SW 1271 (cell line): ENCODE measurements at places on chromosomes 11 and 22.

DNA sequence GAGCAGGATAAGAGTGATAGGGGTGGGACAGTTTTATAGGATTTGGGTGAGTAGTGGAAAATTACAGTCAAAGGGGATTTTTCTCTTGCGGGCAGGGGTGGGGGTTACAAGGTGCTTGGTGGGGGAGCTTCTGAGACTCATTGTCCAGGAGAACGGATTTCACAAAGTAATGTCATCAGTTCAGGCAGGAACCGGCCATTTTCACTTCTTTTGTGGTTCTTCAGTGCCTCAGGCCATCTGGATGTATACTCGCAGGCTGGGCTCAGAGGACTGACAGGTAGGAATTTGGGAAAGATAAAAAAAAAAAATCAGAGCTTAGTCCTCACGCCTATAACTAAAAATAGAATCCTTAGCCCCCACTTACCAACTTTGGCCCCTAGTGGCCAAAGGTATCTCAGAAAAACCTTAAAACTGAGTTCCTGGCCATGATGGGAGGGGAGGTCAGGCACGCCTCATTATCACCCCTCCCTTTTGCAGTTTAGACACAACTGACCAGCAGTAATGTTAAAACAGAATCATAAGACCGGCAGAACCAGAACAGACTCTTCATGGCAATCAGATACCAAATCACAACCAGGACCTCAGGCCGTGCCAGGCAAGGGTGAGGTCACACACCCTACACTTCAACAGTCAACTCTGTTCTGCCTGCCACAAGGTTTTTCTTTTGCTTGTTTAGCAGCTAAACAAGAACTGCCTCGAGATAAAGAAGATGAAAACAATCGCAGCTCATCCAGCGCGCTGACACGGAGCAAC is 8.9 kb upstream of the APOBEC3G start:
- no peak for DNase-seq

- no peak for DNase-seq
Observed at GRCh38 chr11:129592191-129592590, 216.5 kb downstream of the BARX2 start.

GRCh38 chr22:28410050-28410816 is 269.4 kb downstream of the TTC28 start:
- DNase-seq, result no peak

DNA sequence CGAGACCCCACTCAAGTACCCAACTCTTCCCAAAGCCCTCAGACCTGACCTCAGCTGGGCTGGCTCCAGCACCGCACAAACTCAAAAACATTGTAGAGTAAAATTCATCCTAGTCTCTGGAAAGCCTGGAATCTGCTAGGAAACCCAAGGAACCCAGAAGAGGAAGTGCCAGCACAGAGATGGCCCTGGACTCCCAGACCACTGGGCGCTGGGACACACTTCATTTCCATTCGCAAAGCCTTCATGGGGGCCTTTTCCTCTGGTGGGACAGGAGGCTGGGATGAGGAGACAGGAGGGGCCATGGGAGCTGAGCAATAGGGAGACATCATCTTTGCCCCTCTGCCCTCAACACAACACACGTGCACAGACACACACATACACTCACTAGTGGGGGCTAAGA is 30.8 kb downstream of the ARRB1 start:
- DNase-seq, result no peak

GRCh38 chr11:86255896-86256295 is 11.3 kb downstream of the EED start:
- DNase-seq, result no peak

- DNase-seq, result no peak
Observed at GRCh38 chr22:42443240-42444076, 11.3 kb upstream of the NFAM1 start.

DNA sequence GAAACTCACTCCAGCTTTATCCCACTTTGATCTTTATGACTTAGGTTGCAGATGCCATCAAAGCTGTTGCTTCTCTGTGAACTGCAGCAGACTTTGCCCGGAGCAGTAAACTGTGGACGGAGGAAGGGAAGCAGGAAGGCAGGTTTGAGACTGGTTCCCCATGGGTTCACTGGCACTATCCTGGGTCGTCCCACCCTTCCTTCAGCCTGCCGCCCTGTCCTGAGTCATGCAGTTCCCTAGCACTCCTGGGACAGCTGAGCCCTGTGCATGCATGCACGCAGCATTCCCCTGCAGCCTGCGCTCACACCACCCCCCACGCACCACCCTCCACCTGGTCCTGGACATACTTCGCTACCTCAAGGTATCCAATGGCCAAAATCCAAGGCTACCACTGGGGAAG is 23.5 kb upstream of the P2RY2 start:
- DNase-seq, result no peak

DNA sequence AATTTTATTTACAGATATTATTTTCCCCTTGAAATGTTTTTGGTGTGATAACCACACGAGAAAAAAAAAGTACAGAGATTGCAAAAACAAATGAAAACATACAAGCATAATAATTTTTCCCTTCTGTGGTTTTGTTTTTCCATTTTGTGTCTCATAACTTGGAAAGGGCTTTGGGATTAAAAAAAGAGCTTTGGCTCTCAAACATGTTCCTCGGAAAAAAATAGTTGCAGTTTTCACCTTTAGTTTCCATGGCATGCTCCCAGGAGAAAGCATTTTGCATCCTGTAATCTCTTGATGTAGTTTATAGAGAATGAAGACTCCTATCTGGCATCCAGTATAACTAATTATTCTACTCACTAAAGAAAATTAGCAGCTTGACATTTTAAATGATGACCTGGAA is 362.1 kb upstream of the PDGFD start:
- DNase-seq, result no peak

- no peak for DNase-seq
Observed at GRCh38 chr11:60978546-60979380, 7.3 kb downstream of the CD6 start.

DNA sequence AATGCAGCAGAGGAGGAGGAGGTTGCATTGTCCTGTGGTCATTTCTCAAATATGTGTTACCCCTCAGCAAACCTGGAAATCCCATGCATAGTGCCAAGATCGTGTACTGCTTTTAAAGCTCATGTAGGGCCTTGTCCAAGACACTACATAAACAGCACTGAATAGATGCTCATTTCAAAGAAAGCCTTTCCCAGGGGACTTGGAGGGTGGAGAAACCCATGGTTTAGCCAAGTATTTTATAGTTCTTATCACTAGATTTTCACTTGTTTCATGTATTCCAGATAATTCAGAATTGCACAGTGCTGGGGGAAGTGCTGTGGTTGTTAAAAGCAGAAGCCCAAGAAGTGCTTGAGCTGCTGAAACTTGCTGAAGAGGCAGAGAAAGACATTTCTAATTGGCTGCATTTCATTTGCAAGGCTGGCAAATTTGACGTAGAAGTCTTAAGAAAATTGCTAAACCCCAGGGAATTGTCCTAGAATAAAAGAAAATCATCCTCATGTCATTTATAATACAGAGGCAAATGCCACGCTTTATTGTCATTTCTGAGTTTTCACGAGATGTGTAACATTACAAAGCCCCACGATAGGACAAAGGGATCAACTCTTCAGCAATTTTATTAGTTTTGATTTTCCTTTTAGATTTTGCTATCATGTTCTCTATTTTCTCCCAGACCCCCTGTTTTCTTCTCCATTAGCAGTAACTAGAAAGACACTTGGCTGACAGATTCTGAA is 20.1 kb downstream of the CSRP3 start:
- no peak for DNase-seq

DNA sequence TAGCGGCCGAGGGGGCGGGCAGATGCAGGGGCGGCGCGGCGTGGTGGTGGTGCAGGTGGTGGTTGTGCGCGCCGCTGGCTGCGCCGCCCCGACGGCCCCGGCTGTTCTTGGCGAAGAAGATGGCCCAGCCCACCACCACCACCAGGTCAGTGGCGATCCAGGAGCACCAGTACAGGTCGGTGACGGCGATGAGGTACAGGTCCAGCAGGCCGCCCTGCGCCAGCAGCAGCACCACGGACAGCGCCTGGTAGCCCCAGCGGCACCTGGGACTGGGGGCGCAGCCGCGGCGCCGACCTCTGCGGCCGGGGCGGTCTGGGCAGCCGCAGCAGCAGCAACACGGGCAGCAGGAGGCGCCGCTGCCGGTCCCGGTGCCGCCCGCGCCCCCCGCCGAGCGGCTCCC is 879 bp downstream of the TMEM121B start:
- no peak for DNase-seq

GRCh38 chr22:23686416-23687024 is 4.3 kb upstream of the RGL4 start:
- DNase-seq, result no peak

DNA sequence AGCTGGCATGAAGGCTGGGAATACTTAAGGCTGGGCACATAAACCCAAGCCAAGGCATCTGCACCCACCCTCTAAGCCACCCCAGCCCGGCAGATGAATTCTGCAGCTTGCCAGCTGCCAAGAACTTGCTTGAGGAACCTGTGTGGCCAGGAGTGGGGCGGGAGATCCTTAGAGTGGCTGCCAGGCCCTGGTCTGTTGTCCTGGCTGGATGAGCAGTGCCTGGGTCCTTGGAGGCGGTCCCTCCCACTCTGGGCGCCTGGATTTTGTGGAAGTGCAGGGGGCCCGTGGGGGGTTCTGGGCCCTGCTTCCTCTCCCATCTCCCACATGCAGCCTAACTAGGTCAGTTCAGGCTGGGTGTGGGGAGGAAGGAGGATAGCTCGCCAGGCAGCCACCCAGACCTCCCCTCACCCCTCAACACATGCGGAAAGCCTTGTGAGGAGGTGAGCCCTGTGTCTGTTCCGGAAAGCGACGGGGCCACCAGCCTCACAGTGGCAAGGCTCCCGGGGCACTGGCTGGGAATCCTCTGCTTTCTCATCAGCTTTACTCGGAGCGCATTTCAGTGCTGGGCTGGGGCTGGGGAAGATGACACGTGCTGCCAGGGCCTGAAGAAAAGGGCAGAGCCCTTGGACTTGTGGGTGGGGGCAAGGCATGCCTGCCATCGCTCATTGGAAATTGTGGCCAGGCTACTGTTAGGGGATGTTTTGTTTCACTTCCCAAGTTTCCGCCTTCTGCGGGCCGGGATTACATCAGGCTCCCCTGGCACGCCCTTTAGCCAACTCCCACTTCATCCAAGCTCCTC is 8.4 kb downstream of the DAGLA start:
- no peak for DNase-seq

- DNase-seq, result no peak
Observed at GRCh38 chr11:78615724-78616123, 41.1 kb upstream of the NARS2 start.

DNA sequence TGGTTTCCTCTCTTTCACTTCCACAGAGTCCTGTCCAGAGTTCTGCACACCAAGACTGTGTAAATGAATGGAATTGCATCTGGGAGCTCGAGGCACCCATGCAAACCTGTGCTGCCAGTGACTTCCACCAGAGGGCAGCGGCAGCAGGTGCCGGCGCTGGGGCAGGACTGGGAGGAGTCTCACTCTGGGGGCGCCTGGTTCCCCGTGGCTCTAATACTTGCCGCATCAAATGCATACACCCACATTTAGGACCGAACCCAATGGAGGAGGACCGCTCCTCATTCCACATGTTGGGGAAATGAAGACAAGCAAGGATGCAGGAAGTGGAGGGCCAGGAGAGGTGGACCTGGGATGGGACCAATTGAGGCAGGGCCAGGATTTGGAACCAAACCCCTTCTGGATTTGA is 1.1 kb upstream of the CD6 start:
- no peak for DNase-seq

DNA sequence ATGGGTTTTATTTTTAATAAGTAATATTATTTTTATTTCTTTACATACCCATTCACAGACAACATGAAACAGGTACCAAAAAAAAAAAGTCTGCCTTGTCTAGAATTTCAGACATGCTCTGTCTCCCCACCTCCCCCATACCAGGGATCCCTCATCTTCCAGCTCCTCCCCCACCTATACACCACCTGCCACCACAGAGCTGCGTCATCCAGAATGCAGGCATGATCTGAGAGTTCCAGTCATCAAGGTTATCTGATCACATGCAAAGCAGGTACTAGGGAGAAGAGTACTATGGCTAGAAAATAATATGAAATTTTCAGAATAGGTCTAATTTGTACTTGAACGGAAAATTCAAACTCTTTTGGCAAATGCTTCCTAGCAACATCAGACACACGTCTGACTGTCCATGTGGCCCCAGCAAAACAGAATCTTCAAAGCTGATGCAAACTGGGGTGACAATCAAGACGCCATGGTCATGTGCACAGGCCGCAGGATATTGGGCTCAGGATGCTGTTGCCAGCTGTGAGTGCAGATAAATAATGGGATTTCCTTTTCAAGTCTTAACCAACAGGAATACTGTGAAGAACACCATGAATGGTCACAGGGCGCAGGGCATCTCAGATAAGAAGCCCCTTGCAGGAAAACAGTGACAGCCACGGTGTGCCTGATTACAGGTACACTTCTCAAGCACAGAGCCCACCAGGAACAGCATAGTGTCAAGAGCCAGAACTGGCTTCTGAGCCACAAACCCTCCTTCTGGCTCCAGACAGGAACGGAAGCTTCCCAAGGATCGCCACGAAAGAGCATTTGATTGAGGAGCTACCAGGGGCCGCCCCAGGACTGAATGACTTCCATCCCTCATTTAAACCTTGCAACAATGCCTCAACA is 169.5 kb downstream of the EFCAB6 start:
- DNase-seq, result no peak

DNA sequence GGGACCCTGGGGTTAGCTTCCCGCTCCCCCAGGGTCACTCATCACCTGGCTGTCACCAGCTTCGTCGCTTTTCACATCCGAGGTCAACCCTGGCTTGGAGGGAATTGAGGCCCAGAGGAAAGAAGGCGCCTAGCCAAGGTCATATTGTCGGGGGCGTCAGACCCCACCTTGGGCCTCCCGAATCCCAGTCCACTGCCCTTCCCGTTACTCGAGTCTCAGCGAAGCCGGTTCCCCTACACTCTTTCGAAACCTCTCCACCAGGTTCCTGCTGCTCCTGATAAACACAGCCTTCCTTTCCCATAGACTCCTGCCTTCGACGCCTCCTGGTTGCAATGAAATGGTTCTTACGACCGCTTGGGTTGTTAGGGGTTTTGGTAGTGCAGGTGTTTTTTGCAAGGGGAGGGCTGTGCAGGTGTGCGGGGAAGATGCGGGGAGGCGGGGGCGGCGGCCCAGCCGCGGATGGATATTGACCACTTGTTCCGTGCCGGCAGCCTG is 642 bp downstream of the NAA40 start:
- no peak for DNase-seq

DNA sequence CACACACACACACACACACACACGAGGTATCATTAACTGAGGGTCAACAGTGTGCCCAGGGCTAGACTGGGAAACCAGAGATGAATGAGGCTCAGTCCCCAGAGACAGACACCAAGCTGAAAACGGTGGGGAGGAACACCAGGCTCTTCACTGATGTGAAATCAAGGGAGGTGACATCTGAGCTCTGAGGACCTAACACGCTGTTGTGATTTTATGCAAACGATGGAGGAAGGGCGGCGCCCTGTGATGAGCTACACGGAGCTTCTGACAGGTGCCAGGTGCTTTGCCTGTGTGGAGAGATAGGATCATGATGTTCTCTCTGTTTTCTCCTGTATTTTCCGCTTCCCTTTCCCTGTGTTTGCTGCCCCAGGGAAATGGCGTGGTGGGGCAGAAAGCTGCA is 6.5 kb upstream of the CYB5R3 start:
- DNase-seq, result no peak

GRCh38 chr11:132838627-132839026 is 693.7 kb downstream of the OPCML start:
- DNase-seq, result no peak

GRCh38 chr11:126727381-126727780 is 273.2 kb downstream of the KIRREL3 start:
- no peak for DNase-seq

GRCh38 chr11:43747130-43747802 is 66.7 kb downstream of the HSD17B12 start:
- DNase-seq, result no peak
